ENCODE measurements at places on chromosomes 16 and 17.

DNA sequence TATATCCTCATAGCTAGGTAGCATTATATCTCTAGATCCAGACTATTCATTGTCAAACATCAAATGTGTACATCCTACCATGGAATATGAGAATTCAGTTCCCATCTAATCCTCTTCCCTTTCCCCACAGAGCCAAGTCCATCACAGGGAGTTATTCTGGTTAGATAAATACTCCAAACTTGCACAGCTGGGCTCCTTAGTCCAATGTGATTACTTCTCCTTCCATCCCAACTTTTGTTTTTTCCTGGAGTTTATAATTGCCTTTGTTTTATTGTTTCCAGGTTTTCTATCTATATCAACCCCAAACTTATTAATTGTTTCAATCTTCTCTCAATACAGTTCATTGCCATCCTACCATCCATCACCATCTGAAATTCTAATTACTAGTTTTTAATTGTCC, 59.9 kb downstream of the MYH11 start:
- no peak for DNase-seq

DNA sequence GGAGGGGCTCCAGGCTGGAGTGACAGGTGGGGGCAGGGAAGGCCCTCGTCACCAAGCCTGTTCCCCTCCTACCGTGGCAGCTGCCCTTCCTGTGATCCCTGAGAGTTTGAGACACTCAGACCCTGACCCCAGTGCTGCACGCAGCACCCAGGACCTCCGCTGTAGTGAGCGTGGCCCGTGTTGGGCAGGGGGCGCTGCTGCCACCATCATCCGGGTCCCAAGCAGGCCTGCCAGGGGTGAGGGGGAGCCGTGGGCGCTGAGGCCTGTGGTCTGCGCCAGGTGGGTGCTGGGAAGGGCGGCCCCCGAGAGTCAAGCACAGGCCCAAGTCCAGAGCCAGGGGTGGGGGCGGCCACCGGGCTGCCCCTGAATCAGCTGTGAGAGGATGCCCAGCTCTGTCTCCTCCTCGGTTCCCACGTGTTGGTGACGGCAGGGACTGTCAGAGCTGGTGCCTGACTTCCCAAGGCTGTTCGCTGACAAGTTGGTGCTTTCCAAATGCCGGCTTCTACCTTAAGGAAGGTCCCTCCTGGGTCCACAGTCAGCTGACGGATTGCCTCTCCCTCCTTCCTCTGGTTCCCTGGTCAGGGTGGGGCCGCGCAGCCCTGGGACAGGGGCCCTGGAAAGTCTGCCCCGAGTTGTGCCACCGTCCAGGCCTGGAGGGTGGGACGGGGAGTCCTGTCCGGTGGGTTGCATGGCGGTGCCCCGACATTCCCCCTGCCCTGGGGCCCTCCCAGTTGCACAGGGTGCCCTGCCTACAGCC, 31.1 kb downstream of the TPSG1 start:
- no peak for DNase-seq

- no peak for DNase-seq
Measured at GRCh38 chr17:75614006-75614405, 19.2 kb upstream of the SMIM5 start.

DNA sequence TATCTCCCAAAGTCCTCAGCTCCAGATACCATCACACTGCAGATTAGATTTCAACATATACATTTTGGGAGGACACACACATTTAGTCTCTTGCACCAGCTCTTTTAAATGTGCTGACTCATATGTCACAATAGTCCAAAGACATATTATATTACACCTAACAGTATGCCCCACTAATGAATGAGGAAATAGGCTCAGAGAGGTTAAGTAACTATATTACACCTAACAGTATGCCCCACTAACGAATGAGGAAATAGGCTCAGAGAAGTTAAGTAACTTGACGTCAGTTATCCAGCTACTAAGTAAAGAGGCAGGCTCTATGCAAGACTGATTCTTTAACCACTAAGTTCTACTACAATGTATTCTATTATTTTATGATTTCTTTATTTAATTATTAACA, 9.7 kb downstream of the IRX6 start:
- DNase-seq, result no peak

GRCh38 chr17:34757611-34758010, 178.2 kb downstream of the TMEM132E start:
- DNase-seq, result no peak

- no peak for DNase-seq
Measured at GRCh38 chr16:81073560-81074330, 3.3 kb downstream of the C16orf46 start.

GRCh38 chr17:80133626-80133970, 13.3 kb downstream of the EIF4A3 start:
- DNase-seq, result no peak

- no peak for DNase-seq
Measured at GRCh38 chr16:12304861-12305596, 328.5 kb downstream of the SNX29 start.

GRCh38 chr16:86984991-86985647, 332.1 kb downstream of the C16orf95 start:
- no peak for DNase-seq

- DNase-seq, result no peak
Measured at GRCh38 chr17:7014995-7015958, 2.9 kb downstream of the RNASEK start.

- no peak for DNase-seq
Measured at GRCh38 chr17:50297407-50297865, 23.2 kb downstream of the TMEM92 start.

- no peak for DNase-seq
Measured at GRCh38 chr17:28597606-28598383, 1.0 kb downstream of the SPAG5 start.

DNA sequence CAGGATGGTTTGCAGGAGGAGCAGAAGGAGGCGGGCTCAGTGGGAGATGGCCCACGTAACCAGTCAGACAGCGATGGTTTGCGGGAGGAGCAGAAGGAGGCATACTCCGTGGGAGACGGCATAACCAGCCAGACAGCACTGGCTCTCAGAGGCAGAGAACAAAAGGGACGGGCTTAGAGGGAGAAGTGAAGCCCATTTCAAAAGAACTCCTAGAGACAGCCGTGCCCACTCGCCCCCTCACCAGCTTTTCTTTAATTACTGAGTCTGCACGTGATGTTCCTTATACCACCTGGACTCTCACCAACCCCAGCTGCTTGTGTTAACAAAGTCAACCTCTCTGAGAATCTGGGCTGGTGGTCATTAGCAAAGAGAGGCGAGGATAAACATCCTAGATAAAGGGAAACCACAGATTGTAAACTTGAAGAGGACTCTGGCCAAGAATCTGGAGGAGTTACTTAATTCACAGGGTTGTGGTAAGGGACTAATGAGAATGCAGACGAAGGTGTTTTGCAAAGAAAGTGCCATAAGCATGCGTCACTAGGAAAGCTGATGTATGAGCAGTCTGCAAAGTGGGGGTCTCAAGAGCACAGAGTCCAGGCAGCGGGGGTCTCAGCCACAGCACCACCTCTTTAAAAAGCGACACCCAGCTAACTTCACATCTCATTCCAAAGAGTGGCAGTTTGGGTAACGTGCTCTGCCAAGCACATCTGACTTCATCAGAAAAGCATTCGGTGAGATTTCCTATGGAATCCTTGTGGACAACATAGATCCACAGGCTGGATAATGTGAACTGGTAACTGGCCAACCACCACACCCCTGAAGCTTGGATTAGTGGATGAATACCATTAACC, 51.7 kb downstream of the NXN start:
- DNase-seq, result no peak

GRCh38 chr17:65759532-65759931, 198.1 kb upstream of the AXIN2 start:
- no peak for DNase-seq

DNA sequence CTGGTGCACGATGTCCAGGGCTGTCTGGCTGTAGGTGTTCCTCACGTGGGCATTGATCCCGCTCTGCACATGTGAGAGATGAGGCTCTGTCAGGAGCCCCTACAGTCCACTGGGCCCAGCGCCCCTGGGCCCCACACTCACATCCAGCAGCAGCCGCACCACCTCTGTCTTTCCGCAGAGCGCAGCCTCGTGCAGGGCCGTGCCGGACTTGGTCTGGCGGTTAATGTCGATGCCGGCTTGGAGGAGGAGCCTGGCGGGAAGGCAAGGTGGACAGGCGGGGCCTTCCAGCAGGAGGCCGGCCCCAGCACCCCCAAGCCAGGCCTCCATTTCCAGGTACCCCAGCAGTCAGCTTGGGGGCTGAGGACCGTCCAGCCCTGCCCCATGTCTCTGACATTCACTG, 9.2 kb downstream of the CASKIN1 start:
- DNase-seq, result no peak

GRCh38 chr16:50712560-50712898, 19.1 kb downstream of the NOD2 start:
- no peak for DNase-seq

DNA sequence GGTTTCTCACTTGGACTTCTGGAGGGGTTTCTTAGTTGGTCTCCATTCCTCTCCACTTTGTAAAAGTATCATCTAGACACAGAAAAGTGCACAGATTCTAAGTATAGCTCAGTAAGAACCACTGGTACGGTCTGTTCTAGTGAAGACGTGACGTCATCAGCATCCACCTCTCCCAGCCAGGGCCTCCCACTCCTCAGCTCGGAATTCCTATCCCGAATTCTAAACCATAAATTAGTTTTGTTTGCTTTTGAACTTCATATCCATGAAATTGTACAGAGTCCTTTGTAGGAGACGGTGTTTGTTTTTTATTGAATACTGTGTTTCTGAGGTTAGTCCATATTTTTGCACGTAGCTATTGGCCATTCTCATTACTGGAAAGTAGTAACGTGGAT, 25.5 kb downstream of the FOXK2 start:
- no peak for DNase-seq

- DNase-seq, result no peak
Measured at GRCh38 chr17:78714534-78714933, 67.5 kb downstream of the CYTH1 start.

- DNase-seq, result no peak
Measured at GRCh38 chr16:81639348-81639747, 139.7 kb upstream of the PLCG2 start.

DNA sequence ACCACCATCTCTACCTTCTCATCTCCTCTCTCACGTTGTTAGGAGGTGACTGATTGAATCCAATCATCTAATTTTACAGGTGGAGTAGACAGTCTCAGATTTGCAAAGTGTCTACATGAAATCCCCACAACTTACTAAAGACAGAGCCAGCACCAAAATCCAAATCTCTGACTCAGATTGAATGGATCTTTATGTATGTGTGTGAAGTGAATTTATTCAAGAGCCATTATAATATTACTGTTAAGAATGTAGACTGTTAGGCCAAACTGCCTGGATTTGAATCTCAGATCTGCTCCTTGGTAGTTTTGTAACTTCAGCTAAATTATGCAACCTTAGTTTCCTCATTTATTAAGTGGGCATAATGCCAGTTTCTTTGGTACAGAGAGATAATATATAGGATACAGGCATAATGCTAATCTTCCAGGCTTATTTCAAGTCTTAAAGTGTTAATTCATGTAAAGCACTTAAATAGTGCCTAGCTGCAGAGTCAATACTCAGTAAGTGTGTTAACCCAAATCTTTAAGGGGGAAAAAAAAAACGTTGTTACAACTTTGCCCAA, 12.7 kb downstream of the CNEP1R1 start:
- DNase-seq, result no peak

DNA sequence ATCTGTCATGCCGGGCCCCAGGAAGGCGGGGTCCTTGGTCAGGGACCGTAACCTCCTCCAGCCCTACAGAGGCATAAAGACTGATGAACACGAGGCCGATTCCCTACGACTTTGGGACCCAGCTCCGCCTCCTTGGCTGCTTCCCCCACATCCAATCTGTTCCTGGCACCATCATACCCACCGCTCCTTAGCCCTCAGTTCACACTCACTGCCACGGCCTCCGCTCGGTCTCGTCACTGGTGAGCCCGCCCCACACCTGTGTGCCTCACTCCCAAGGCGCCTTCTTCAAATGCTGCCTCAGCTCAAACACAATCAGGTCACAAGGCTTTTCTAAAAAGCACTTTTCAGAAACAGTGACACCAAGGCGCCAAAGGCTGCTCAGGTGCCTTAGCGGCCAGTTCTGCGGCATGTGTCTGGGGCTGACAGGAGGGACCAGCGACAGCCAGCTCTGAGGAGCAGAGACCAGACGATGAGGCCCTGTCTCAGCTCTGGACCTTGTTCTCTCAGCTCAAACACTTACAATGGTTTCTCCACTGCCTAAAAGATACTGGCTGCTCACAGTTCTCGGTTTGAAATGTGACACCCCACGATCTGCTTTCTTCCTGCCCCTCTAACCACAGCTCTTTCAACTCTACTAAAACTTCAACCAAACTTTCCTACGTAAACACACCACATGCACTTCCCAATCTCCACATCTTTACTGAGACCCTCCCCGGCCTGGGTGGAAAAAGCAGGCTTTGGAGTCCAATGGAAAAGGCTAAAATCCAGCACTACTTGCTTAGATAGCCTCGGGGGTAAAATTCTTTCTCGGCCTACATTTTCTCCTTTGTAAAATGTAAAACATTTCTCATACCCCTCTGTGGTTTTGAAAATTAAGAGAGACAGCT, 33.2 kb downstream of the CYB5D2 start:
- no peak for DNase-seq

- DNase-seq, result no peak
Measured at GRCh38 chr17:36972186-36972700, 23.5 kb downstream of the AATF start.

DNA sequence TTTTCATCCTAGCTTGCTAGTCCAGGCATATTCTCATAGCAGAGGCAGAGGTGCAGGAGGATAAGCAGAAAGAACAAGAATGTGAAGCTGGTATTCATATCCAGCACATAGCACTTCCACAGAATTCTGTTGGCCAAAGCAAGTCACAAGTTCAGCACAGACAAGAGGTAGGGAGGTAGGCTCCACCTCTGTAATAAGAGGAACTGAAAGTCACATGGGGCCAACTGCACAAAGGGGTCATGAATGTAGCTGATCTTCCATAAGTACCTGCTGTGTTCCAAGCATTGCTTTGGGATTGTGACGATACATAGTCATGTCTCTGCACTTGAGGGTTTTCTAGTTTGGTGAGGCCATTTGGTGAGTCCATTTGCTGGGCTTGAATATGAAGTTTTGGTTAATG, 110.8 kb upstream of the MPHOSPH6 start:
- DNase-seq, result no peak

DNA sequence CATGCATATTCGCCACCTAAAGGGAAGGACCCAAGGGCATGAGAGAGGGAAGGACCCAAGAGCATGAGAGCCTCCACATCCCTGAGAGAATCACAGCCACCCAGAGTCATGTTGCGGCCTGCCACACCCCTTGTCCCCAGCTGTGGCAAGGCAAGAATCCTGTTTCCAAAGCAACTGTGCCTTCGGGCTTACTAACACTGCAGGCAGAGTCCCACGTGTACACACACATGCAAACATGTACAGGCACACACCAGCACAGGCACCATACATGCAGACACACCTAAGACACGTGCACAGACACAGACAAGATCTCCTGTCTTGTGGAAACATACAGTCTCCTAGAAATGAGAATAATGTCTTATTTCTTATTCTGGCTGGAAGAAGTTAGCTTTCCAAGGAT, 92.4 kb upstream of the CDYL2 start:
- no peak for DNase-seq

GRCh38 chr16:75225678-75226515, 7.1 kb downstream of the CTRB1 start:
- DNase-seq, result no peak
